Activated T-cell treated with anti-CD3 and anti-CD28 coated beads for 1 hour (primary cell): ENCODE measurements at places on chromosomes 12 and 14.
A peak's percentile ranks its signal among the peaks of the same experiment; 100 is the strongest.

- DNase-seq, result no peak
These were observed 9.4 kb upstream of the PTGR2 start for GRCh38 chr14:73842201-73842600.

- no peak for DNase-seq
These were observed 361.0 kb downstream of the DPF3 start for GRCh38 chr14:72532686-72533454.

GRCh38 chr14:59352961-59353360, 112.2 kb downstream of the GPR135 start:
- no peak for DNase-seq

GRCh38 chr12:104850781-104851180, 107.3 kb downstream of the SLC41A2 start:
- no peak for DNase-seq

DNA sequence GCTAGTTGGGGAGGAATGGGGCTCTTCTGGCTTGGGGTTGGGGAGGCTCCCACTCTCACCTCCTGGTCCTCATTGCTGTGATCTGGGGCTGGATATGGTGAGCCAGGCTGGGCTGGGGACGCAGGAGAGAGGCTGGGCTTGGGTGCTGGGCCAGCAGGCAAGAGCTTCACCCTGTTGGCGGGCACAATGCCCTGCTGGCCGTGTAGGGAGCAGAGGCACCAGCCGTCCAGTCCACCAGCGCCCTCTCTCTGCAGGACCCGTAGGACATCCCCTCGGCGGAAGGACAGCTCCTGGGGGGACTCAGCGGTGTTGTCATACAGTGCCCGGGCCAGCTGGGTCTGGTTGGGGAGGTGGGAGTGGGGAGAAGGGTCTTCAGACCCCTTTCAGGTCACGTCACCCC, 4.5 kb downstream of the EFS start:
- DNase-seq, result no peak

- peak; percentile 33 for DNase-seq
These were observed 137.5 kb upstream of the CPM start for GRCh38 chr12:69070319-69071090.

- no peak for DNase-seq
These were observed 123.2 kb upstream of the MAX start for GRCh38 chr14:65225299-65226159.

- no peak for DNase-seq
These were observed 75.3 kb upstream of the DUSP6 start for GRCh38 chr12:89427508-89428156.
